ENCODE measurements at places on chromosomes 12 and 14. TPM values are rescaled to one million over a fixed set of nuclear protein-coding genes. Genes with fewer than 3 reads are reported as not detected.

Gene KCNC2
- 19.7 TPM for total RNA-seq

Gene ACVRL1
- total RNA-seq, result 6.6 TPM

Gene SYCP3
- total RNA-seq, result 1.3 TPM

Gene OR11H6
- total RNA-seq, result not detected

Gene TTC6
- total RNA-seq, result 0.63 TPM

Gene MUCL1
- total RNA-seq, result not detected

Gene TM7SF3
- 77.0 TPM for total RNA-seq

Gene LMNTD1
- total RNA-seq, result not detected

Gene GLI1
- total RNA-seq, result 0.63 TPM
